Spleen (tissue), 13 donors: ENCODE measurements at places on chromosomes 5 and 9. TPM values are rescaled to one million over a fixed set of nuclear protein-coding genes. Genes with fewer than 3 reads are reported as not detected.

GRCh38 chr9:113503613-113504211, 40.2 kb downstream of the RGS3 start:
- peak; percentile 57 for DNase-seq

- DNase-seq: no peak
These were observed 94.0 kb upstream of the GRIN3A start for GRCh38 chr9:101832486-101832885.

- no peak for DNase-seq
These were observed 194.3 kb upstream of the VLDLR start for GRCh38 chr9:2427120-2427891.

DNA sequence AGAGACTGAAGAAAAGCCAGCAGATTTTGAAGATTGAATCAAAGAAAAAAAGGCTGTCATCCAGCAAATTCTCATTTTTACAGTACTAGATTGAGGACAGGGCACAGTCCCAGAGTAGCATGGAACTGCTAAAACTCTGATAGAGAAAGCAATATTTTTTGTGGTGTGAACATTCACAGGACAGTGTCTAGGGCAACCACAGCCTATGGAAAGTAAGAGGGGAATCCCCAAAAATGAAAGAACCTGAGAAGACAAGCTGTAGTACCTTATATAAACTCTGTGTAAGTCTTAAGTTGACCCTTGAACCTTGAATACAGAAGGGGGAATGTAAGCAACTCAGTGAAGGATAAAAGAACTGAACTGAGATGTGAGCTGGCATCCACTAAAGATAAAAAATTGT, 540.3 kb downstream of the HINT1 start:
- no peak for DNase-seq

DNA sequence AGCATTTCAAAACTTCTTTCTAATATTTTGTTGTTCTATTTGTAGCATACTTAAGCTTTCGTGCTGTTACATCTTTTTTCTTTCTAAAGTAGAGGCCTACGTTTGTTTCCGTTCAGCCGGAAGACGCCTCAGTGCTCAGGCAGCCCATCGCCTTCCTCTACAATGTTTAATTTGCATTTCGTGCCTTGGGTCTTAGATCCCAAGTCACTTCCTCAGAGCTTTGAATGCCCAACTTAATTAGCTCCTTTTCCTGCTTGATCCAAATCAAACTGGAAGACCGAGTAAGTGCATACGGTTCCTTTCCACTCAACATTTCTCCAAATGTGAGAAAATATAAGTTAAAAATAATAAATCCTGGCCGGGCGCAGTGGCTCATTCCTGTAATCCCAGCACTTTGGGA, 43.2 kb downstream of the MRPL36 start:
- no peak for DNase-seq

GRCh38 chr5:110572729-110573128, 153.7 kb downstream of the TMEM232 start:
- DNase-seq: no peak

GRCh38 chr5:137731176-137731575, 4.7 kb downstream of the KLHL3 start:
- no peak for DNase-seq

- DNase-seq: peak; percentile 66
These were observed 32.8 kb upstream of the PITX1 start for GRCh38 chr5:135066781-135067180.

GRCh38 chr5:137836997-137837396, 30.7 kb upstream of the MYOT start:
- no peak for DNase-seq

GRCh38 chr9:20041697-20042081, 252.9 kb upstream of the SLC24A2 start:
- no peak for DNase-seq

GRCh38 chr9:127987103-127987614, 6.4 kb upstream of the EEIG1 start:
- DNase-seq: no peak

- DNase-seq: no peak
These were observed 328.2 kb upstream of the GRAMD2B start for GRCh38 chr5:126094991-126095390.

The ANKH gene
- polyA plus RNA-seq: 12.1 TPM

The PTPDC1 gene
- 2.4 TPM for polyA plus RNA-seq

The C5 gene
- 1.2 TPM for polyA plus RNA-seq

The BOD1 gene
- polyA plus RNA-seq: 35.9 TPM

The SLC36A2 gene
- not detected for polyA plus RNA-seq

The ZNF454 gene
- polyA plus RNA-seq: 0.20 TPM

The GFI1B gene
- polyA plus RNA-seq: 0.20 TPM

The XPA gene
- polyA plus RNA-seq: 14.0 TPM

The RNF208 gene
- polyA plus RNA-seq: 5.4 TPM
